ENCODE measurements at places on chromosomes 2 and 18.

DNA sequence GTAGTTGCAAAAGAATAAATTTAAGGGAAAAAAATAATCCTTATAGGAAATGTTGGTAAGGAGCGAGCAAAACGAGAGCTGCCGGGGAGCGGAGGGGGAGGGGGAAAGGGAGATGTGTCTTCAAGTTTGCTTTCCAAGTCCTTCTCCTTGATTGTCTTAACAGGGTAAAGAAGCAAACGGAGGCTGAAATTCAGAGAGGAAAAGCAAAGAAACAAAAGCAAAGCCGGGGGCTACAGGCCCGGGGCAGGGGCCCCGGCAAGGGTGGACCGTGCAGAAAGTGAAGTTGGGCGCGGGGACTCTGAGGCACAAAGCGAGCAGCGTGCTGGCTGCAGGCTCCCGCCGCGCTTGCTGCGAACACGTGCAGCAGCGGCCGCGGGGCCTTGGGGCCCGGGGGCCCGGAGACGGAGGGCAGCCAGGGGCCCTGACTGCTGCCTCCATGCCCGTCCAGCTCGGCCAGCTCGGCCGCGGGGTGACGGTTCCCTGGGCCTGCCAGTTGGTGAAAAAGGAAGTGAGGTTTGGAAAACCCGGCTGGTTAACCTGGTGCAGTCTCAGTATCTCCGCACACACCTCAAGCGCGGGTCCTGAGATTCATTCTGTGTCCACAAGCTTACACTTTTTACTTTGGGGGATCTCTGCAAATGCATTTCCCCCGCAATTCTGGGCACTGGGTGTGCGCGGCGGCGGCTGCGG is 4.1 kb downstream of the BCL11A start:
- no peak for DNase-seq

GRCh38 chr2:191738003-191738402 is 60.1 kb downstream of the NABP1 start:
- no peak for DNase-seq

- no peak for DNase-seq
Measured at GRCh38 chr18:22207021-22207758, 37.8 kb downstream of the GATA6 start.

DNA sequence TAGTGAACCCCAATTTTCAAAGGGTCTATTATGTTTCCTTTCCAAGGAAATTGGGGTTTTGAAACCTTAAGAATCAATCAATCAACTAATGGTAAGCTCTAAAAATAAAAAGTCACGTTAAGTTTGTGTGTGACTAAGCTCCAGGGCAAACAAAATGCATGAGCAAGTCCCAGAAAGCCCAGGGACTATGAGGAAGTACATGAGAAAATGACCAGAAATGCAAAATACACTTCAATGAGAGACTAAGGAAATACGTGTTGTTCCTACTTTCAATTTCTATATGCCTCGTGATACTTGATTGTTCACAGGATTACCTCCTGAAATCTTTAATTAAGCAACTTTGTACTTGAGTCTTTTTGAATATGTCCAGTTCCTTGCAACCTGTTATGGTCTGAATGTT is 684.4 kb upstream of the SYT4 start:
- no peak for DNase-seq

DNA sequence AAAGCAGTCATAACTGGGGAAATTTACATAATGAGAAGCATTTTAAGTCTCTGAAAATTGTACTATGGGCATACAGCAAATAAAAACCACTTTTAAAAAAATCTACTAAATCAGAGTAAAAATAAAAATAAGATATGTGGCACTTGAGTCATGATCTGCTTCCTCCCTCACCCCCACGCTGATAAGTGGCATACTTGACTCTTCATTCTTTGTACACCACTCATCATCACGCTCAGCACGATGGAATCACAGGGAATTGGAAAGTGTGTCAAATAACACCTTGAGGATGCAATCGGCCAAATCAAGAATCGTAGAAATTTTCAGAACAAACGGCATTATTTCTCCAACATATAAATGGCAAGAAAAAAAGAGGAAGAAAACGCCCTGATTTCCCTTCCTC is 41.1 kb upstream of the REG3G start:
- no peak for DNase-seq

- DNase-seq = no peak
Measured at GRCh38 chr2:125543968-125544514, 1111.9 kb upstream of the GYPC start.

- DNase-seq = no peak
Measured at GRCh38 chr2:240500561-240501423, 57.0 kb downstream of the ANKMY1 start.

DNA sequence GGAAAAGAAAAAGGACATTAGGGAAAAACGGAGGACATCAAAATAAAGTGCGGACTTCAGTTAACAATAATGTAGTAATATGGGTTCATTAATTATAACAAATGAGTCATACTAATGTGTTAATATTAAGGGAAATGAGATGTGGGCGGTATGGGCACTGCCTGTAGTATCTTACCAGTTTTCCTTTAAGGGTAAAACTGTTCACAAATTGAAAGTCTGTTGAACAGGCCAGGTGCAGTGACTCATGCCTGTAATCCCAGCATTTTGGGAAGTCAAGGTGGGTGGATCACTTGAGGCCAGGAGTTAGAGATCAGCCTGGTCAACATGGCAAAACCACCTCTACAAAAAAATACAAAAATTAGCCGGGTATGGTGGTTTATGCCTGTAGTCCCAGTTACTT is 56.8 kb upstream of the PMAIP1 start:
- DNase-seq = no peak

DNA sequence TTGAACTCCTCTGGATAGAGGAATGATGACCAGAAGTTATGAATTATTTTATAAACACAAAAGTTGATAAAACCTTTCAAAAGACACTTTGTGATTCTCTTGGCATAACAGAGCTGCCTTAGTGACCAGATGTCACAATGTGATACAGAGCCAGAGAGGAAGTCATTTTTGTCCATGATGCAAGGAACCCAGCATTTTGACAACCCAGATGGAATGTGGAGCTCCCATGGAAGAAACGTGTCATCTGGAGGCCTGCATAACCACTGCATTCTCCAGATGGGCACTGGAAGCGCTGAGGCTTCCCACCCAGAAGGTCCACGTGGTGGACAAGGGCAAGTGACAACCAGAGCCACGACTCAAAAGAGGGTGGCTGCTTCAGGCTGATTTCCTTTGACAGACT is 30.1 kb downstream of the HRH4 start:
- no peak for DNase-seq

GRCh38 chr2:189370719-189371118 is 70.6 kb upstream of the WDR75 start:
- no peak for DNase-seq

- no peak for DNase-seq
Measured at GRCh38 chr2:133405252-133405651, 163.0 kb downstream of the NCKAP5 start.

DNA sequence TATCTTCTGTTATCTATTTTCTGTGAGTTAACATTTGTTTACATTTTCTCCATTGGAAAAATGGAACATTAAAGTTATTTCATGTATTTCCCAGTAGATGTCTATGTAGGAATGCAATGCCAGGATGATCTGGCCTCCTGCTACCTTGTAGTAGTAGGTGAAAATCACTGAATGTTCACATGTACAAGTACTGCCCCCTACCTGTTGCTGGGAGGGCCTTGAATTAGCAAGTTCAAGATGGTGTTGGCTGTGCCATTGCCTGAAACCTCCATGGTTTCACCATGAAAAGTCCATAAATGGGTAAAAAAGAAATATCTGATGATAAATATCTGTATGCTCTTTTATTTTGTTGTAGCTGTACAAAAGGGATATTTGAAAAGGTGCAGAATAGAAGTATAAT is 30.7 kb downstream of the XRCC5 start:
- no peak for DNase-seq

DNA sequence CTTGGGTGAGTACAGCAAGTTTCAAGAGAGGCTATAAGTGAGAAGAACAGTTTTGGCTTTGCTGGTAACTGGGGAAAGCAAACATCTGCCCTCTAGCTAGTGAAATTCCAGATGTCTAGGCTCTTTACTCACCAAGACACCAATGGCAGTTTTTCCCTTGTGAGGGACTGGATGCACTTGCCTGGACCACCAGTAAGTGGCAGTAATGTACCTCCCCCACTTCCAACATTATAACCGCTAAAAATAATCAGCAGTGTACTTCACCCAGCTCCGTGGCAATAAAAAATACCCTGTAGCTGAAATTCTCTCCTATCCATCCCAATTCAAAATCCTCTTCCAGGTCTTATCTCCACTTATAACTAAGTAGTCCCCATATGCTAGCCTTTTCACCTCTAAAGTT is 383.9 kb downstream of the ARHGAP15 start:
- no peak for DNase-seq

GRCh38 chr2:96359866-96360265 is 24.3 kb downstream of the NCAPH start:
- DNase-seq = no peak

DNA sequence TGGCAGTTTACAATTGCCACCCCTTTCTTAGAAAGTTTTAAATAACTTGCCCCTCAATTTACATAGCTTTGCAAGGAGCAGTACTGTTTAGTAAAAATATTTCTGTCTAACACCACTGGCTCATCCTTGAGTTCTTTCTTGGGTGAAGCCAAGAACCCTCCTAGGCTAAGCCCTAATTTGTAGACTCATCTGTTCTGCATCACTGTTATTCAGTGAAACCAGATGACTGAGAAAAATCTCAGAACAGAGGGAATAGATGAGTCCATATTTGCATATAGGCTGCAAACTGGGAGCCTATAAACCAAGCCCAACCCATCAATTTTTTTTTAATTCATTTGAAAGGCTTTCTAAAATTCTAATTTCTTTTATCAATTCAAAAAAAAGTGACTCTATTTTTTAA is 161.4 kb upstream of the TFPI start:
- no peak for DNase-seq

DNA sequence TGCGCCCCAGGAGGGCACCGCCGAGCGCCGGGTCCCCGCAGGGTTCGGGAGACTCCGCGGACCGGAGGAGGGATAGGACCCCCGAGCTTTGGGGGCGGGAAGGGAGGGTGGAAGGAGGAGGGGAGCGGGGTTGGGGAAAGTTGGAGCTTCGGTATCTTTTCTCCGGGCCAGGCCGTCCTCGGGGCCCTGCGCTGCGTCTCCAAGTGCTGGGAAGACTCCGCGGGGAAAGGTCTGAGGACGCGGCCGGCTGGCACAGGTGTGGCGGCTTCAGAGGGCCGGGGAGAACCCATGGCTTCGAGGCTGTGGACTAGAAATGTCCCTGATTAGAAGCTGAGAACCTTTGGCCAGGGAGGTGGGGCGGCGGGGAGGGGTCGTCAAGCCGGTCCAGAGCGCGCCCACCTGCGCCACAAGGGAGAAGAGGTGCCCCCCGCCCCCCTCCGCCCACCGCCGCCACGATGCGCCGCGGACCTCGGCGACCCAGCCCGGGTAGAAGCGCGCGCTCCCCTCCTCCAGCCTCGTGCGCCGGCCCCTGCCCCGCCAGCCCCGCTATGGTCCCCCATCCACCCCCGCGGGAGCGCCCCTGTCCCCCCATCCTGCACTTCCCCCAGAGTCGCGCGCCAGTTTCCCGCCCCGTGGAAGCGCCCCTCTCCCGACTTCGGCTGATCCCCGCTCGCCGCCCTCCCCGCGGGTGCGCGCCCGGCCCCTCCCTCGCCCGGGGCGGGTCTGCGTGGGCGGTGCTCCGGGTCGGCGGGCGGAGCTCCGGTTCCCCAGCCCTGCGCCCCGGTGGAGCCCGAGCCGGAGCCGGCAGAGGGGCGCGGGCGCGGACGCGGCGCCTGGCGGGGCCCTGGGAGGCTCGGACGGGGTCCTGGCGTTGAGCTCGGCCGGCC is at the start of gene SNTG2:
TSS of gene SNTG2 (plus strand) at position 770 of the 887 bp plus-strand sequence. CDS start 148 bp downstream, outside the sequence.
- DNase-seq = peak; percentile 46

GRCh38 chr2:94871226-94872087 is at the start of gene TEKT4:
TSS of gene TEKT4 (plus strand) at chr2:94871430. CDS start at chr2:94871580, 150 bp downstream.
- no peak for DNase-seq

- no peak for DNase-seq
Measured at GRCh38 chr18:2102022-2102421, 469.3 kb downstream of the METTL4 start.

GRCh38 chr2:42117923-42118753 is 51.0 kb upstream of the EML4 start:
- no peak for DNase-seq

GRCh38 chr2:38113981-38114708 is 38.2 kb upstream of the CYP1B1 start:
- no peak for DNase-seq

DNA sequence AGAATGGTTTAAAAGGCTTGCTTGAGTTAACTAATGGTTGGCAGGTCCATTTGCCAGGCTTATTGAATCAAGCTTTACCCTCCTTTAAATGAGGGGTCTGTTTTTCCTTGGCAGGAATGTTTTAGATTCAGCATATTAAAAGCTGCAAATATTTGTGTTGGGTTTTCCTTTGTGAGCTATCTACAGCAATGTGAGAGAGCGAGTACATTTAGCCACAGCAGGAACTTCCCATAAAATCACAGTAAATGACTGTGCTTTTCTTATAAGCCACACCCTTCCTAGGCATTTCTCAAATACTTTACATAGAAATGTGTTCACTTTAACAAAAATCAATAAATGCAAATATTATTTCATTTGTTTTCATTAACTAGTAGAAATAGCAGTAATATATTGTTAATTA is 23.9 kb downstream of the CALCRL start:
- DNase-seq = no peak

DNA sequence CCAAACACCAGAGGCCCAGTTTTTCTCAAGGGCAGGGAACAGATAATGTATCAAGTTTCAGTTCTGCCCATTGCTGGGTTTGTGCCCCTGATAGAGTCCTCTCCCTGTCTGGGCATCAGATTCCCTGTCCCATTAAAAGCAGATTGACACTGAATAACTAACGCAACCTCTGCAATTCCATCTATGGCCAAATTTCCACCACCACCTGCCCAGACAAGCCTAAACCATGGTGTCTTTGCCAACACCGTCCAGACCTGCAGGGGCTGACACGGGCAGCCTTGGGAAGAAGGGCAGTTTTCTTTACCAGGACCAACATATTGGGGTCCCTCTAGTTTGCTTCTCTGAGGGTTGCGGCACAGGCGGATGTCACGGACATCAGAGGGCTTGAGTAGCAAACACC is 26.4 kb upstream of the PAX8 start:
- DNase-seq = no peak

- no peak for DNase-seq
Measured at GRCh38 chr2:162581959-162582798, 238.2 kb downstream of the GCA start.

DNA sequence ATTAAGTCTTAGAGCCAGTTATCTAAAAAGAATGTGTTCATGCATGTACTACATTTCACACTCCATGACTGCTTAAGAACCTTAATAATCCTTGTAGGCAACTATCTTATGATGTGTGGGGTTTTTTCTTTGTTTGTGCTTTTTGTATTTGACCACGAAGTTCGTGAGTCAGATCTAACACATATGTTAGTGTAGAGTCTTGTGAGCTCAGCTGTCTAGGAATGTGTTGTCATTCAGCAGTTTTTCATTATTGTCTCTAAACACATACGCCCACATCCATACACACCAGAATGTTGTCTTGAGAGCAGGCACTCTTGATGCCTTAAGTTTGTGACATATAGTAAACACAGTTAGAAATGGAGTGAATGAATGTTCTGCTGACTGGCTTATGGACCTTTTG is 38.4 kb downstream of the CAB39 start:
- no peak for DNase-seq

GRCh38 chr2:112867701-112868631 is 31.4 kb upstream of the IL1B start:
- DNase-seq = no peak
